Activated naive CD8-positive, alpha-beta T cell treated with anti-CD3 and anti-CD28 coated beads, Interleukin-2, amount 50 U/mL, for 24 hours (primary cell): ENCODE measurements at places on chromosomes 3 and 15.

- no peak for DNase-seq
Observed at GRCh38 chr3:126955004-126955790, 27.7 kb upstream of the PLXNA1 start.

DNA sequence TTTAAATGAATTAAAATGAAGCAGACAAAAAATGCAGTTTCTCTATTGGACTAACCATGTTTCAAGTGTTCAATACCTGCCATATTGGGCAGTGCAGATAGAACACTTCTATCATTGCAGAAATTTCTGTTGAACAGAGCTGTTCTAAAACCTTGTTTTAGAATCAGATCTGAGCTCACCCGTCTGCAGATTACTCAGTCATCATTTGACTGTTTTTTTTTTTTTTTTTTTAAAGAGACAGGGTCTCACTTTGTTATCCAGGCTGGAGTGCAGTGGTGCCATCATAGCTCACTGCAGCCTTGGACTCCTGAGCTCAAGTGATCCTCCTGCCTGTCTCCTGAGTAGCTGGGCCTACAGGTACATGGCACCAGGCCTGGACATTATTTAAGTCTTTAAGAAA lies 128.7 kb downstream of the APBA2 start:
- no peak for DNase-seq

DNA sequence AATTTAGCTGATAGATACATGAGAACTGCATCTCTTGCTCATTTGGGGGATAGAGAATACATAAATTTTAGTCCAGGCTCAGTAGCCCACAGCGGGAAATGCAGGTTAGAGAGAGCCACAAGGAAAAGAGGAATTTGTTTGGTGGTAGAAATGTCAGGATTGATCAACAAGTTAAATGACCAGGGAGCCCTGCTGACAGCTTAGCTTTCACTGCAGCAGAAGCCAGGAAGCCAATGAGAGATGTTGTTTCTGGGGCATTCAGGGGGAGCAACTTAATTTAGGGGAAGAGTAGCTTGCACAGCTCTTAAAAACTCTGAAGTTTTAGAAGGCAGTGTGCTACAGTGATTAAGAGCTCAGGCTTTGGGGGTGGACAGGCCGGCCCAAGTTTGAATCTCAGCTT lies 22.7 kb downstream of the ARHGEF26 start:
- no peak for DNase-seq

GRCh38 chr3:114569186-114569585 lies 275.4 kb downstream of the TIGIT start:
- DNase-seq = no peak

GRCh38 chr3:22159004-22159695 lies 408.1 kb upstream of the ZNF385D start:
- no peak for DNase-seq

GRCh38 chr3:70754314-70754713 lies 441.9 kb upstream of the MDFIC2 start:
- no peak for DNase-seq

DNA sequence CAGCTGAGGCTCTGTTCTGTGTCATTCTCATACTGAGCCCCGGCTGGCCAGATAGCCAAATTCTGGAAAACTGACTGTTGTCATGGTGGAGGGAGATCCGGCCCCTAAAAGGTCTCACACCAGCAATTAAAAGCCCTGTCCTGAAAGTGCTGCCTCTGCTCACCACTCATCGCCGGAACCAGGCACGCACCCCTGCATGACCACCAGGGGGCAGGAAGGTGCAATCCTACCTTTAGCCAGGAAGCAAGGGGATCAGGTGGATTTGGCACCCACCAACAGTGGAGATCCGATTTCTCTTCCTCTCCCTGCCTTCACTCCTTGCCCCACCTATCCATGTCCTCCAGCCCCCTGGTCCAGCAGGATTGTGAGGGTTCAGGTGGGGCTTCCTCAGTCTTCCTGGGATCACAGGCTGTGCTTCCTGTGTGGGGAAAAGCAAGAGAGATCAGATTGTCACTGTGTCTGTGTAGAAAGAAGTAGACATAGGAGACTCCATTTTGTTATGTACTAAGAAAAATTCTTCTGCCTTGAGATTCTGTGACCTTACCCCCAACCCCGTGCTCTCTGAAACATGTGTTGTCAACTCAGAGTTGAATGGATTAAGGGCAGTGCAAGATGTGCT lies 16.1 kb upstream of the CACNA2D2 start:
- DNase-seq = peak; percentile 84

DNA sequence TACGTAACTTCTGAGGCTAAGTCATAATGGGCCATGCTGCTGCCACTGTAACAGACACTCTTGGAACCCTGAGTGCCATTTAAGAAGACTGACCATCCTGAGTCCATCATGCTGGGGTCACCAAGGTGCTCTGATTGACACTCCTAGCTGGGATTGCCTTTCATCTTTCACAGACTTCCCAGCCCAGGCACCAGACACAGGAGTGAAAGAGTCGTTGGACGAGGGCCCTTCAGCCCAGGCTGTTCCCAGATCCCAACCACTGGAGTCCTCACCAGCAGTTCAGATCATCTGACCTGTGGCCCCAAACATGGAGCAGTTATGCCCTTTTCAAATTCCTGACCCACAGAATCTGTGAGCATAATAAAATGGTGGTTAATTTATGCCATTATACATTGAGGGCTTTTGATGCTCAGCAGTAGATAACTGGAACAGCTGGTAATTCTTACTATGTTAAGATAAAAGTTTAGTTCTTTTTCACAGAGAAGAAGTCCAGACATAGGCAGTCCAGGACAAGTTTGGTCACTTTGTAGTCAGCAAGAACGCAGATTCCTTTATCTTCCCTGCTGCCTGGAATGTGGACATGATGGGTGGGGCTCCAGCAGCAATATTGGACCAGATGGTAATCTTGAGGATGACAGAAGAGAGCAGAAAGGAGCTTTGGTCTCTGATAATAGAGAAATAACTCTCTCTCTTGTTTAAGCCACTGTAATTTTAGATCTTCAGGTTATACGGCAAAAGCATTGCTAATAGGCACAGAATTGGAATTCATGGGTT lies 7.3 kb upstream of the EHD4 start:
- no peak for DNase-seq

- DNase-seq = no peak
Observed at GRCh38 chr3:85005946-85006345, 47.2 kb downstream of the CADM2 start.

GRCh38 chr3:100882571-100882984 lies 110.6 kb downstream of the ABI3BP start:
- DNase-seq = no peak

DNA sequence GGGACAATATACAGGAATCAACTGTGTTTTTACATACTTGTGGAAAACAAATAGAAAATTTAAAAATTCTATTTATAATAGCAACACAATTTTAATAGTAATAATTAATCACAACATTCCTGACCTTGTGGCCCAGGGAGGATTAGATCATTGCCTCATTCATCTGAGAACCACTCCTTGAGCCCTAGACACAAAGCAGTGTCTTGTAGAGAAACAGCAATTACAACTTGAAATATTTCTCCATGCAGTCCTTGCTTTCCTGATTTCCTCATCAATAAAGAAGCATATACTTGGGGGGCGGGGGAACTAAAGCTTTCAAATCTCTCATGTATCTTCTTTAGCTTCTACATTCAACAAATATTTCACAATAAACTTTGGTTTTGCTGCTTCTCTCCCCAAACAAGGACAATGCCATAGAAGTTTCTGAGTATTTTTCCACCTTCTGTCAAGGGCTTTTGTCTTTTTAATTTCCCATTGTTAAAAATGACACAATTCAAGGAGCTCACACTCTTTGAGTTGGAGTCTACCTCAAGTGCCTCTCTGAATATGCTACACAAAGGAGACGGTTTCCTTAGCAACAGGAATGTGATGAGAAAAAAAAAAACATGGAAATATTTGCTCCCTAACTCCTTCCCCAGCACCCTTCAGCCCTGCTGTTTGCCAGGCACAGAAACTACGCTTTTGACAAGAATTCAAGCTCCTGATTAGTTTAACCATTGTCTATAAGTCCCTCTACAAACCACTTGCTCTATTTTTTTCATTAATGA lies 118.8 kb downstream of the ARPP21 start:
- no peak for DNase-seq

- DNase-seq = no peak
Observed at GRCh38 chr3:67460841-67461510, 193.4 kb downstream of the SUCLG2 start.

DNA sequence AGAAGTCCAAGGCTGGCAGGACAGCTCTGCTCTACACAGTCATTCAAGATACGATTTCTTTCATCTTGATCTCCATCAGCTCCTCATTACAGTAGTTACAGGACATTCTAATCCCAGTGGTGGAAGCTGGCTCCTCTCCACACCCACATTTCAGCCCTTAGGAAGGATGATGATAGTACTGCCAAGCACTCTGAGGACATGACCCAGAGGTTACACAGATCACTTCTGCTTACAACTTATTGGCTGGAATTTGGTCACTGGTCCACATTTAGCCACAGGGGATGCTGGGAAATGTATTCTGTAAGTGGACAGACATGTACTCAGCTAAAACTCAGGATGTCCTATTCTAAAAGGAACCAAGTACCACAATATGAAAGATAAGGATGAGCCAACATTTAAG lies 77.1 kb downstream of the IQCH start:
- no peak for DNase-seq

- no peak for DNase-seq
Observed at GRCh38 chr15:83697716-83698115, 43.8 kb downstream of the ADAMTSL3 start.

- DNase-seq = no peak
Observed at GRCh38 chr3:1275495-1275894, 182.7 kb downstream of the CNTN6 start.

GRCh38 chr3:140597364-140597763 lies 80.5 kb upstream of the TRIM42 start:
- DNase-seq = no peak

GRCh38 chr3:194057570-194058188 lies 78.3 kb upstream of the HES1 start:
- DNase-seq = no peak

DNA sequence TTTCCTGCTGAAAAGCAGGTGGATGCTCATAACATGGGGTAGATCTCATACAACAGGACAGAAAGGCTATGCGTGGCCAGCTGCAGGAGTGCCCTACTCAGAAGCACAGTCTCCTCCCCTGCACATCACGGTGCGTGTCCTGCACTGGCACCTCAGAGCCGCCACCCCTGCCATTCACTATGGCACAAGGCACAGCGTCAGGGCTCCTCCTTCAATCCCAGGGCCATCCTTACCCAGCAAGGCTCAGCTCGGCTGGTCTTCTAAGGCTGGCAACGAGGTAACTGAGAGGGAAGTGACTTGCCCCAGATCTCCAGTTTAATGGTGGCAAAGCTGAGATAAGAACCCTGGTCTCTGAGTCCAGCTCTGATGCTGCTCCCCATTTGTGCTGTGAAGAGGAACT lies 97.1 kb downstream of the CPN2 start:
- no peak for DNase-seq

DNA sequence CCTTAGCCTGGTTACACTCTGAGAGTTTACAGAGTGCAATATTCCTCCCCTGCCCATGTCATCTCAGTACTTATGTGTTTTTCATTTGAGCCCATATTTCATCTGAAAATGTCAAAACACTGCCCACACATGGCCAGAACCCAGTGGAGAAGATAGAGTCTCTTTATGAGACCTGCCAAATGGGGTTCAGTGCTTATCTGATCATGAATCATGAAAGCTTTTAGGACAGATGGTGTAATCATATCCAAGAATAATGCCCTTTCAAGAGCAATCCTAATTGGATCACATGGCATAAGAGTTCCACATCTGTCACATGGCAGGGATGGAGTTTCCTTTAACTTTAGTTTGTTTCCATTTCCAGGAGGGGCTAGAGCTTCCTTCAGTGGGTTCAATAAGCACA lies 77.2 kb upstream of the AGBL1 start:
- no peak for DNase-seq

GRCh38 chr15:87998630-87999029 lies 257.9 kb downstream of the NTRK3 start:
- DNase-seq = no peak

GRCh38 chr3:101836652-101837598 lies 12.4 kb upstream of the NFKBIZ start:
- DNase-seq = no peak

DNA sequence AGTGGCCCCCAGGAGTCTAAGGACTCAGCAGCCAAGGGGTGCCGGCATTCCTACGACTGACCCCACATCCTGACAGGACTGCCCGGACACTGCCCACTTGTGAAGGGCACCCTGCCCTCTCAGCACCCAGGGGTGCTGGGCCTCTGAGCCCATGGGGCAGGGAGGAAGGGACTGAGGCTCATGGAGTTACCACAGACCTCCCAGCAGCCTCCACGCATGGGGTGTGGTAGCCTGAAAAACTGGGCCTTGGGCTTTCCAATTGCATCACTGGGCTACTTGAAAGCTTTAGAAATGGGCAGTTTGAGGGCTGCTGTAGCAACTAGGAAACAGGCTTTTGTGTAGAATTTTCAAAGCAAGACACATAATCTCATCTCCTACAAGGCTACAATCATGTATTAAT lies 13.2 kb downstream of the TKT start:
- DNase-seq = no peak

GRCh38 chr3:3902161-3902560 lies 102.9 kb downstream of the LRRN1 start:
- no peak for DNase-seq

- peak; percentile 10 for DNase-seq
Observed at GRCh38 chr3:149174901-149175300, 45.5 kb downstream of the HPS3 start.

DNA sequence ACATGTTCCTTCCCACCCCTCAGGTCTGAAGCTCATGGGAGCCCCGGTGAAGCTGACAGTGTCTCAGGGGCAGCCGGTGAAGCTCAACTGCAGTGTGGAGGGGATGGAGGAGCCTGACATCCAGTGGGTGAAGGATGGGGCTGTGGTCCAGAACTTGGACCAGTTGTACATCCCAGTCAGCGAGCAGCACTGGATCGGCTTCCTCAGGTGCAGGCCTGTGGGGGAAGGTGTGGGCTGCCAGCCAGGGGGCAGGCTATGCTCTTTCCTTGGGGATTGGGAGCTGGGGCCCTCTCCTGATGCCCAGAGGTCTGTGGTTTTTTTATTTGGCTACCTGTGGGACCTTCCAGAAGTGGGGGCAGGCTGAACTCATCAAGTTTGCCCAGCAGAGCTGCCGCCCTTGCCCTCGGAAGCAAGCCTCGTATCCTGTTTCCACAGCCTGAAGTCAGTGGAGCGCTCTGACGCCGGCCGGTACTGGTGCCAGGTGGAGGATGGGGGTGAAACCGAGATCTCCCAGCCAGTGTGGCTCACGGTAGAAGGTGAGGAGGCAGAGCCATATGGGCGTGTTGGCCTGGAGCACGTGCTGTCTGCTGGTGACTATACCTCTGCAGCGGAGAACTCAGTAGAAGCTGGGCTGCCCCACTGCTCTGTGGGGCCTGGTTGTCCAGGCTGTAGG lies 2.2 kb downstream of the TYRO3 start:
- no peak for DNase-seq
